HS-5 (cell line): ENCODE measurements at places on chromosomes 4 and X.

DNA sequence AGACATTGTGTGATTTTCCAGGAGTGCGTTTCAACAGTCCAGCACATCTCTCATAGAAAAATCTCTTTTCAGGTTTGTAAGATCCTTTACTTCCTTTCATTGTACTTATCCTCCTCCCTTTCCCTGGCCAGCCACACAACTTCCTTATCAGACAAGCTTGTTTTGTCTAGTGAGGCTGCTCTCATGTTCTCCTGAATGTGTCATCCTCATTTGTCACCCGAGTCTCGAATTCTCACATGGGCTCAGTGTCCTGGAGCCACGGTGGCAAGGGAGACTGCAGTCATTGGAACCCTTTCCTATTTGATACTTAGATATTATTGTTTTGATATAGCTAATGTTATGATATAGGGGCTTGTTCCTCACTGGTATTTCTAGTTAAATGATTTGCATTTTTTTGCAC lies 16.9 kb downstream of the SYNPO2 start:
- DNase-seq: no peak

DNA sequence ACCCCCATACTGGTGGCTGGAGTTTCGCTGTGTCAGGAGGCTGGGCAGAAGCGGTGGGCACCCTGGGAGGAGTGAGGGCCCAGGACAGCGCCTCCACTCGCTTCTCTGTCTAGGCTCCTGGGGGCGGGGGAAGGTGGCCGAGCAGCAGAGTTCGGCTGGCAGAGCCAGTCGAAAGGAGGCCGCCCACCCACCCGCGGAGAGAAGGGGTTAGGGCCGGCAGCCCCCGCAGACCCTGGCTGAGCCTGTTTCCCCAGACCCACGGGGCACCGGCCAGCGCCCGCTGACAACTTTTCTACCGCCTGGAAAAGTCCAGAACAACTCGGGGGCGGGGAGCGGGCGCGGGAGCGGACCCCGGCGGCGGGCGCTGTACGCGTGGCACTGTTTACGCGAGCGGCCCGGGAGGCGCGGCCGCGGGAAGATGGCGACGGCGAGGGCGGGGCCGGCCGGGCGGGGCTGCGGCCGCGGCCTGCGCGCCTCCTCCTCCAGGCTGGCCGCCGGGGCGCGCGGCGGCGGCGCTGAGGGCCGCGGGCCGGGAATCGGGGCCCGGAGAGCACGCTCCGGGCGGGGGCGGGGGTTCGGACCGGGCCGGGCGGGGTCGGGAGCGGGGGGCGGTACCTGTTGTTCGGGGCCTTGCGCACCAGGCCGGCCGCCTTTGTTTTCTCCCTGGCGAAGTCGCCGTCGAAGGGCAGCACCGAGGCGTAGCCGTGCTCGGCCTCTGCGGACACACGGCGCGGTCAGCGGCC lies 628 bp downstream of the MXD4 start:
- no peak for DNase-seq

GRCh38 chr4:151692821-151693673 lies 67.8 kb downstream of the GATB start:
- no peak for DNase-seq

- no peak for DNase-seq
These were observed 197.8 kb upstream of the AGTR2 start for GRCh38 chrX:115972717-115973116.

DNA sequence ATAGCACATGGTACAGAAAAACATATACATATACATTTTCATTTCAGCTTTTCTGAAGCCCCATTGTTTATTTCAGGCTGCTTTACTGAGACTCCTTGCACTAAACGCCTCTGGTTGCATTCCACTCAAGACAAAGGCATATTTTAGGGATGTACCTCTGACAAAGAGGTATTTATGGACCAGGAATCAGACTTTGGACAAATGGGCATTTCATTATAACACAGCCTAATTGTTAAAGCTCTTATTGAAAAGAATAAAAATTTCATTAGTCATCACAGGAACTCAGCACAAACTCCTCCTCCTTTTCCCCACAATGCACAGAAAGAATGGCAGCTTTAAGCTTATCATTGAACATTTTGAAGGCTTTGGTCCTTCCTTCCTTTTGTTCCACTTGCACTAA lies 62.9 kb upstream of the UGT8 start:
- DNase-seq: no peak

GRCh38 chr4:81457345-81457744 lies 14.4 kb downstream of the RASGEF1B start:
- DNase-seq: no peak
